ENCODE measurements at places on chromosomes 2 and 18.
A peak's percentile ranks its signal among the peaks of the same experiment; 100 is the strongest.

DNA sequence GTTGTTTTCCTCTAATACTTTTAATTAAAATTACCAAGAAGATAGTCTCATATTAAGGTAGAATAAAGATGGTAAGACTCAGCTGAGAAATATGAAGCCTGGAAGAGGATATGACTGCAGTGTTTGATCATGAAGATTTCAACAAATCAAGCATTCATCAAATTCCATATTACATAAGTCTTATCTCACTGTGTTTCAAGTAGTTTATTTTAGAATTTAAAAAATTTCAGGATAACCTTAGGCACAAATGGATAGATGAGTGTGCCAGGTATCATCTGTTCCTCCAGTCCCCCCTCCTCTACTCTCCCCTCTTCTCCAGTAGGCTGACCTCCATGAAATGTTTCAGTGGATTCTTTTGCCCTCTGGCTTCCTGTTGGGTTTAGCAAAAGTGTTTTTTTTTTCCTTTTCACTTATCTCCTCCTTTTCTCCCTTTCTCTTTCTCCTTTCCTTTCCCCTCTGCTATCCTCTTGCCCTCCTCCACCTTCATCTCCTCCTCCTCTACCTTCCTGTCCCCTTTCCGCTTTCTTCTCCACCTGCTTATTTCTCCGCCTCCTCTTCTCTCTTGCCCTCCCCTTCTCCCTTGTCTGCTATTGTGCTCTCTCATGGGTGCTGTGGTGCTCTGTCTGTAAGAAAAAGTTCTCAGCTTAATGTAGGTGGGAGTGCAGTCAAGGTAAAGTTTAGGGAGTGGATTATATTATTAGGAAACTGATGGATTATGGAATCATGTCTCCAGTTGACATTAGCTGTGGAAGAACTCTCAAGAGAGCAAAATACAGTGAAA, 72.8 kb downstream of the ABI2 start:
- no peak for DNase-seq

DNA sequence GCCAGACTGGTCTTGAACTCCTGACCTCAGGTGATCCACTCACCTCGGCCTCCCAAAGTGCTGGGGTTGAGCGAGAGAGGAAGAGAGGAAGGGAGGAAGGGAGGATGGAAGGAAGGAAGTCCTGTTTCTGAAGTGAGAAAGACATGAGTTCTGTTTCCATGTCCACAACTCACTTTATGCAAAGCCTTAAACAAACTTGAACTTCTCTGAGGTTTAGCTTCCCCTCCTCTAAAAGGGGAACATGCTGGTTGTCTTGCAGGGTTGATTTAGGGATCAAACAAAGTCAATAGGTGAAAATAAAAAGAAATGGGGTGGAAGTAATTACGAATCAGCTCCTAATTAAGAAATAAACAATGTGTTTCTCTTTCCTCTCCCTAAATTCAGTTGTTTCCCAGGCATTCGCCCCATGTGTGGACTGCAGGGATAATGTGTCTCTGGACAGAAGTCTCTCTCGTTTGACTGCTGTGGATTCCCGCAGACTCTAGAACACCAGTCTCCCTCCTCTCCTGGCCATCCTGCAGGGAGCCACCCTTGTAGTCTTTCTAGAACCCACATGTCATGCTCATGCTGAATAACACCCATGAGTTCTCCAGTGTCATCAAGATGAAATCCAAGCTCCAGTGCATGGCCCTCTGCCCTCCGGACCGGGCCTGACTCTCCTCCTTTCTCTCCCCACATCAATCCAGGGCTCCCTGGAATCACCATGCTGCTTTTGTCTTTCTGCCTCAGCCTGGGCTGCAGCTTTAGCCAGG, 229.3 kb upstream of the TRIB2 start:
- DNase-seq: no peak

- DNase-seq: no peak
These were observed 35.9 kb downstream of the MAP4K4 start for GRCh38 chr2:101733257-101733993.

- no peak for DNase-seq
These were observed 684.6 kb upstream of the ID2 start for GRCh38 chr2:7997279-7997678.

DNA sequence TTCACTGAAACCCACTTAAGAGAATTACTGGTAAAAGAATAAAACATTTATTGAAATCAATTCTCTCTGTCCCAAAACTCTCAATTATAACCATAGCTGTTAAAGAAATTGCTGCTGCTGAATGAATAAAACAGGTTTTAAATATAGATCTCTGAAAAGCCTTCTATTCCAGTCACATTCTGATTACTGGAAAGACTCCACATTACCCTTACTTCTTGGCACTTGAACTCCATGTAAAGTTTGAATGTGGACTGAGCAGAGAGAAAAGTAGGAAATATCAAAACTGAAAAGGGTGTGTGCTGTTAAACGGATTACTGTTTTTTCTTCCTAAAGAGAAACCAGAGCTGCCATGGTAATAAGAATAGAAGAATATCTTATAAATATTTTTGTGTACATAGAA, 655.3 kb upstream of the SETBP1 start:
- DNase-seq: no peak

GRCh38 chr2:64692401-64692800, 38.7 kb upstream of the SERTAD2 start:
- peak; percentile 29 for DNase-seq

DNA sequence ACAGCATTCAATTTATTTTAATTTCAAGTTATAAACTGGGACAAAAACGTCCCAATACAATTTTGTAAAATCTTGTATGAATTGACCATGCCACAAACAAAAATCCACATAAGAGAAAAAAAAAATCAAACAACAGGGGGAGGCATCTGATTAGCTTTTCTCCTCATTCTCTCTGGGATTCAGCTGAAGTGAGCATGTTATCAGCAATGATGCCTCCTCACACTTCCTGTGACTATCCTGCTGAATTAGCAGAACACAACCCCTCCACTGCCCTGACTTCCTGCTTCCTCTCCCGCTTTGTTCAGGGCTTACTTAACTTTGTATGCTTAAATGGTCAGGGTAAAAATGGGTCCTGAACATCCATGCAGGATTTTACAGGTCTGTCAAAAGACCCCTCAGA, 132.2 kb upstream of the ITGB6 start:
- peak; percentile 70 for DNase-seq

- no peak for DNase-seq
These were observed 87.3 kb upstream of the SPHKAP start for GRCh38 chr2:228268756-228269155.

DNA sequence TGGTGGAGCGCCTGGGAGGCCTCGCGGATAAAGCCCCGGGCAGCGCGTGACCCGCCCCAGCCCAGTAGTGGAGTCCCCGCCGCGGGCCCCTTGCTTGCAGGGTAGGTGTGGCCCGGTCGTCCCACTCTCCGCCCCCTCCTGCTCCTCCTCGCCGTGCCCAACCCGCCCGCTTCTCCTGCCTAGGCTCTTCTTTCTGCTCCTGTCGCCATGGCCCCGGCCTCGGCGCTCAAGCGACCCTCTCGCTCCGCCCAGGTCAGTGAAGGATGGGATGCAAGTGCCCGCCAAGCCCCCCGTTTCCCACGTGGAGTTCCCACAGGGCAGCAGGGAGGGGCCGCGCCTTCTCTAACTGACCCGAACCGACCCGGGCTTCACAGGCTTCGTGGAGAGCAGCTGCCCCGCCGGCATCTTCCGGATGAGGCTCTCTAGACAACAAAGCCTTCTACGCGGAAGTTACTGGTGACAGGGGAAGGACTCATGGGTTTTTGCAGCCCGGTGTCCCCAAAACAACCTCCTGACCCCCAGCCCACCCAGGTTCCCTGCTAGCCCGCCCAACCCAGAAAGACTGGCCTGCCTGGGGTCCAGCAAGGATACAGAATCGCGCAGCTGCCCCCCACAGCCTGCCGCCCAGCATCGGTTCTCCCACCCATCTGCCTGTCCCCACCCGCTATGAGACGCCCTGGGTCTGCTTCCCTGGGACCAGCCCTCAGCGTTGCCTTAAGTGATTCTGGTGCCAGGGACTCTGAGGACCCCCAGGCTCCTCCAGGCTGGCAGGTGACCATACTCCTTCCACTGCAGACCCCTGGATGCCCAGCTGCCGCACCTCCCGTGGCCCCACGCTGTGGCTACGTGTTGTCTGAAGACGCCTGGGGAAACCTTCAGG, 32.8 kb downstream of the TTC32 start:
- DNase-seq: peak; percentile 53

DNA sequence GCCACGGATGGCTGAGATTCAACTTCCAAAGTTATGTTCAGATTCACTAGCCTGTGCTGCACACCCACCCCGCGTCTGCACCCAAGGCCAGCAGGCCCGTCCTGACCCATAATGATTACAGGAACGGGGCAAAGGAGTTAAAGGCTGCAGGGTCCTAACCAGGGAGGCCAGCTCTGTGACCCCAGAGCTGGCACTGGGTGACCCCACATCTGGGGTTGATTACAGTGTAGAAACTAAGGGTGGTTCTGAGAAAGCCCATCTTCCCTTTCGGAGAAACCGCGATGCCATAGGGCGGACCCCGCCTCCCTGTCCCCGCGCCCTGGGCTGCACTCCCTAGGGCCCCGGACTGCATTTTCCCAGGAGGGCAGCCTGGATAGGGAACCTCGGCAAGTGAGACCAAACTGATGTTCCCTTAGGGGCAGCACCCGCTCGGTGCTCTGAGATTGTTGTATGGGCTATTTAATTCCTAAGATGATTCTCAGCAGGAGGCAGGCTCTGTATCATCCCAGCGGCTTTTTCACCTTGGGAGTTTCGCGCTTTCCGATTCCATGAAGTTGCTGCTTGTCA, 2.2 kb upstream of the GPR148 start:
- no peak for DNase-seq

- DNase-seq: no peak
These were observed 65.4 kb downstream of the FAM168B start for GRCh38 chr2:131027566-131028528.

- DNase-seq: no peak
These were observed 83.1 kb downstream of the CTAGE1 start for GRCh38 chr18:22334567-22334966.

DNA sequence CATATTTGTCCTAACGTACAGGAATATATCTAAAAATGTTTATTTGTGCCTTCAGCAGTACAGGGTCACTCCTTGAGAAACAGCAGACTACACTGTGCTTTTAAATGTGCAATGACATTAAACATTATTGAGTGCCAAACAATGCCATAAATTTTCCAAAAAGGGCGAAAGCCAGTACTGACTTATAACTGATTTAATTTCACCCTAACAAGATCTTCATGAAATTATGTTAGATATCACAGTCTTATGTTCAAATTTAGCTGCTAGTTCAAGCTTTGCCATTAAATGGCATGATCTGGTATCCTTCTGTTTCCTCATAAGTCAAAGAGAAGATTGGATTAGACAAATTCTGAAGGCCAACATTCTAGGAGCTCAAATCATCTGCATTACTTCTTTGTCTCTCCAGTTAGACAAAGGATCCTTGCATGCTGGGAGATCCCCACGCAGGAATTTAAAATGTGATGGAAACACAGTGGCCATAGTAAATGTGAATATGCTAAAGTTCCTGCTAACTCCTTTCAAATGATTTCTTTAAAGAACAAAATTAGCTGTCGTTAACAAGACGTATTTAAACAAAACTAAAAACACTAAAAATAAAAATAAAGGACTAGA, 129.3 kb upstream of the STON1 start:
- DNase-seq: no peak

DNA sequence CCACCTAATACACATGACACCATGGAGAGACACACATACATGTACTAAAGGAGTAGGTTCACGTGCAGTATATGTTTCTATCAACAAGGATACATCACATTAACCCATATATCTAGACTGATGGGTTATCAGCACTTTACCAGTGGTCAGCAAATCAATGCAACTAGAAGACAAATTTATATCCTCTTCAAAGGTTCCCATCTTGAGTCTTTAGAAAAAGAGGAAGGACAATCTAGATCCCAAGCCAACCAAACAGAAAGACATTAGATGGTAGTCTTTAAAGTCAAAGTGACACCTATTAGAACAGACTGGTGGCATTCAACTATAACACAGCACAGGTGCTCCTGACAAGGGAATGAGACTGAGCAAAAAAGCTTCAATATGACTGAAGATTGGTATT, 13.8 kb upstream of the SERTAD2 start:
- DNase-seq: no peak

- DNase-seq: no peak
These were observed 45.2 kb upstream of the EPC2 start for GRCh38 chr2:148599109-148599991.

DNA sequence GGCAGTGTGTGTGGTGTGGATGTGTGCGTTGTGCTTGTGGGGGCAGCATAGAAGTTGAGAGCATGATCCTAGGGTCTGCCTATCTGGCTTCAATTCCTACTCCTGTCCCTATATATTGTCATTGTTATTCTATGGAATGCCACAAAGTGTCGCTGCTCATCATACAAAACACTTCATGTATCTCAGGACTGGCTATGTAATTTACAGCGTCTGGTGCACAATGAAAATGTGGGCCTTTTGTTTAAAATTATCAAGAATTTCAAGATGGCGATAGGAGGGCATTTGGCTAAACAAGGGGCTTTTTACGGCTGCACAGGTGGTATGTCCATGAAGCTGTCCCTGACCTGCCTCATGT, 3.4 kb downstream of the SERPINB2 start:
- peak; percentile 11 for DNase-seq

GRCh38 chr2:236008006-236008405, 160.2 kb downstream of the GBX2 start:
- DNase-seq: no peak

DNA sequence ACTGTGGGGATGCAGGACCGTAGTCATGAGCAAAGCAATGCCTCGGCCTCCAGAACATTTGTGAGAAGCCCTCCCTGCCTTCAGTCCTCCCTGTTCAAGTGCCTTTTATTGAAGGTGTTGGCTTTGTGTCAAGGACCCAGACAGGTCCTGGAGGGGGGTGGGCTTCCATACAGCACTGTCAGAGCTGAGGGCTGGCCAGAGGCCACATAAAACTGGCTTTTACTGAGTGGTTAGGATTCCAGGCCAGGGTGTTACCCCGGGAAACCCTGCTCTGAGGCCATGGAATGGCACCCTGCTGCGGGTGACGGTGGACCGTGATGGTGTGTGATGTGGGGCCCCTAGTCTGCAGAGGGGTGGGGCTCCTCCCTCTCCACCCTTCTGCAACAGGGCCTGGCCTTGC, 41.6 kb downstream of the TOGARAM2 start:
- DNase-seq: no peak

DNA sequence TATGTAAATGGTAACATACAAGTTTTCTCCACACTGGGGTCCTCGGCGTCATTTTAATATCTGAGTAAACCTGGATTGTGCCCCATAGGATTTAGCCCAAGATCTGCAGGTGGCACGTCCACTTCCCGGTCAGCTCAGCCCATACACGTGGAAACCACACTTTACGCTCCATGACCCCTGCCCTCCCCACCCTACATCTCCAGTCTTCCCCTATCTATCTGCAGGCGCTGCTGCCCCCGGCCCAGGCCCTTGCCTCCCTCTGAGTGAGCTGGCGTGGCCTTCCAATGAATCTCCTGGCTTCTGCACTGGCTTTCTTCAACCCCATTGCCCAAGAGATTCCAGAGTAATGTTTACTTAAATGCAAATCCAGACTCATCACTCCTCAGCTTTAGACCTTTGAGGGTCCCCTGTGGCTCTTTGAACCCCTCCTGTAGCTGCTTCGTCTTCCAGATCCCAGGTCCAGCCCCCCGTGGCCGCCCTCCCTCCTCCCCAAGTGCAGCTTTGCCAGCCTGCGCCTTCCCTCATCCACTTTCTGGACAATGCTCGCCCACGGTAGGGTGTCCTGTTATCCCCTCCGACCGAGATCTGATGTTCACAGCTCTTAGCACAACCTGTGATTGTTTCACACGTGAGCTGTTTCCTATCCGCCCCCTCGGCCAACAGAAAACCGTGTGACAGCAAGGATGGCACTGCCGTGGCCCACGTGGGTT, 421.4 kb upstream of the SALL3 start:
- no peak for DNase-seq
